Esophagus muscularis mucosa (tissue), 4 donors: ENCODE measurements at places on chromosomes 7 and 10.

DNA sequence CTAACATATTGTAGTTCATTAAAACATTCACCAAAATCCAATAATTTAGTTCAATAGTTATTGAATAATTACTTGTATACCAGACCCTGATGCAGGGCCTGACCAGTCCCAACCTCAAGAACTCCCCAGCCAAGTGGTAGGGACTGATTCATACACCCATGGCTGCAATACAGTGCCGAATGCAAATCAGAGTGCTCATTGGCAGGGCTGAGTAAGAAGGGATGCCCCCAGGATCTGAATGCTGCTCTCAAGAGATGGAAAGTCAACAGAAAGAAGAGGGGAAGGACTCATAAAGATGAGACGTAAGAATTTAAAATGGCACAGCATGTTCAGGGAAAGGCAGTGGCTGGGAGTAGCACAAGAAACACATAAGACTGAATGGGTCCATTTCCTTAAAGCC, 29.9 kb downstream of the ZNF438 start:
- DNase-seq, result no peak

- no peak for DNase-seq
Measured at GRCh38 chr10:72308320-72308987, 34.7 kb downstream of the DDIT4 start.

DNA sequence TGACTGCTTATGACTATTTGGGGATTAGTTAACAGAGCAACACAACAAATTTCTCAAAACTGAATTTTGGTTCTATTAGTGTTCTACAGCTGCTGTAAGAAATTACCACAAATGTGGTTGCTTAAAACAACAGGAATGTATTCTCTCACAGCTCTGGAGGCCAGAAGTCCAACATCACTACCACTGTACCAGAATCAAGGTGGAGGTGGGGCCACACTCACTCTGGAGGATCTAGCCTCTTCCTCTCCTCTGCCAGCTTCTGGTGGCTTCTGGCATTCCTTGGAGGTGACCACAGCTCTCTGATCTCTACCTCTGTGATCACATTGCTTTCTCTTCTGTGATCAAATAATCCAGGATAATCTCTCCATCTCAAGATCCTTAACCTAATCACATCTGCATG, 194.7 kb upstream of the BMPER start:
- DNase-seq, result no peak

DNA sequence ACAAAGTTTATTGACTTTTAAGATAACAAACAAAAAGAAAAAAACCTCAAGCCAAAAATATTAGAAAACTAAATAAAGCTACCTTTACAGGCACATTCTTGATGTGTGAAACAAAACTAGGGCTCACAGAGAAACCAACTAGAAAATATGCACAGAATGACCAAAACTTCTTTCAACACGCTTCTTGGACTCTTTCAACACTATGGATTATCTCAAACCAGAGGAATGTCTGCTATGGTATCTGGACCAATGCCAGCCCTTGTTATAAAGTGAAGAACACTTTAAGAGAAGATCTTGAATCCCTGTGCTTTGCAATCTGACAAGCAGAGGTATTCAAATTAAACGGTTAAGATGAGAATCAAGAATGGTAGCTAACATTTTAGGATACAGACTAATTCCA, 76.6 kb downstream of the DNAJC1 start:
- DNase-seq, result no peak

GRCh38 chr10:65270969-65271368, 1654.9 kb upstream of the LRRTM3 start:
- DNase-seq, result no peak

DNA sequence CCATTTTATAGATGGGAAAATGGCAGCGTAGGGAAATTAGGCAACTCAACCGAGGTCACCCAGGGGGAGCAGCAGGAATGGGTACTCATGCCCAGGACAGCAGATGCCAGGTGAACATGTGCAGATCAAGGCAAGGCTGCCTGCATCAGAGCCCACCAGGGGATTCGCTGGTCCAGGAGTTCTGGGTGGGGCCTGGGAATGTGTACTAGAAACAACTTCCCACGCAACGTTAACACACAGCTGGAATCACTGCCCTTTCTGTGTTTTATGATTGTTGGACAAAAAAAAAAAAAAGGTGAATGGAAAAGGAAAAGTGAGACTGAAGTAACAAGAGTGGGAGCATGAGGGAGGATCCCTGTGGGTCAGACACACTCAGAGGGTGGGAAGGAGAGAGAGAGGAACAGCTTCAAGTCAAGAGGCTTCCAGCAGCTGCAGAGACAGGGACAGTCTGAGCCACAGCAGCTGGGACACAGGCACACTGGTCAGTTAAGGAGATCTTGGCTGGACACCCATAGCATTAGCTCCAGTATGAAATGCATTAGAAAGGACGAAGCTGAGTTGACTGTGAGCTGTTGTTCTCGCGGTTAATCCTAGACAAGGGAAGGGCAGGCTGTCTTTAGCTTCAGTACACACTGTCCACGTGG, 187.9 kb upstream of the INHBA start:
- DNase-seq, result no peak

DNA sequence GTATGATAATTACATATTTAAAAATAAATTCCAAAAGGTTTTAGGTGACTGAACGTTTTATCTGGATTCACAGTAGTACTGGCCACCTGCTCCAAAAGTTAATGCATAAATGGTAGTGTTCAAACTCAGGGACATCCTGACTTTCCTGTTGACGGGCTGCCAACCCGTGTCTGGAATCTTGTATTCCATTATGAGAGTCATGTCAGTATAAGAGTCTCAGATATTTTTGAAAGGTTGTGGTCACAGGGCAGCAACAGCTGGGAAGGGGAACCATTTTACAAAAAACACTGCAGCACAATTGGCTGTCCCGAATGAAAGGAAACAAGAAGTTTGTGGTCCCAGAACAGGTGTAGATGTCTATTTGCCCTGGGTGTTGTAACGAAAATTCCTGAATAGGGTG, 2.8 kb downstream of the TDRD1 start:
- no peak for DNase-seq

GRCh38 chr7:1325646-1326510, 93.2 kb downstream of the UNCX start:
- DNase-seq, result no peak

GRCh38 chr10:74151879-74152722, 1.1 kb downstream of the ADK start:
- no peak for DNase-seq

DNA sequence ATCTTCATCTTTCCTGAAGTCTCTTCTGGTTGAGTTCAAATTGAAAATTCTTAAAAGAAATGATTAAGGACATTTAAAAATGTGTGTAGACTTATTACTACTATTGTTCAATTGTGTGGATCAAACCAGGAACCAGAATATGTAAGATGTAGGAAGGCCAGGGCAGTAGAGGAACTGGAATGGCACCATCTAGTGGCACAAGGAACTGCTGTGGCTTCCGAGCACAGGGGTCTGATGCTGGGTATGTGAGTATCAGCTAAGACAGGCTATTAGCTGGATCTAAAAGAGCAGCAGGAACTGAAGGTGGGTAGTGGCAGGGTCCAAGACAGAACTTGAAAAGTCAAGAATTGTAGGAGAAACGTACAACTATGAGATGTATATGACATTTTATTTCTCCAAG, 247.3 kb downstream of the SEMA3A start:
- no peak for DNase-seq

DNA sequence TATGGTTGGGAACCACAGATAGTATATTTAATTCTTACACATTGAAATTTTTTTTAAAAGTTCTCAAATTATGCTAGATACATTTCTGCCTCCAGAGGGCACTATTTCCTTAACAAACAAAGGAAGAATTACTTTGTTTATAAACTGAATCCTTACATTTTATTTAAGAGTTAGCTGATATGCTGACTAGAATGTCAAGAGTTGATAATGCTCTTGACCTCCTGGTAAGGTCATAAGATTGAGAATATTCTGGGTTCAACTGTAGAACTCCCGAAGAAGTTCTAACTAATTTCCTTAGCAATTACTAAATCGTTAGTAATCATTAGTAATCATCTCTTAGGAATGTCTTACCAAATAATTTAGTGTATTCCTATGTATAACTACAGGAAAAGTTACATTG, 95.3 kb upstream of the CYP26C1 start:
- DNase-seq, result no peak

- no peak for DNase-seq
Measured at GRCh38 chr10:32166365-32166764, 110.1 kb upstream of the KIF5B start.

DNA sequence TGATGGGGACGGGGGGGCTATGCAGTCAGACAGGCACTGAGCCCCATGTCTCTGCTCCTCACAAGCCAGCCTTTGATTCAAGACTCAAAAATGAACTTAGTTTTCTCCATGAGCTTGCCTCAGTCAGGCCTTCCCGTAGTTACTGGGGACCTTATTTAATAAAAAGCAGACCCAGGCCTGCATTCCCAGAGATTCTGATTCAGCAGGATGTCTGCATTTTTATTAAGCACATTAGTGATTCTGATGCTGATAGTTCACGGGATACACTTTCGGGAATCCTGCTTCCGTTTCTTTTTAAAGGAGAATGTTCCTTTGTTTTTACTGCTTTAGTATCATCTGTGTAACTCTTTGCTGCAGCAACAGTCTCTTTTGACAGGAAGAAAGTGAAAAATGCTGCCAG, 28.3 kb upstream of the PLPP4 start:
- DNase-seq, result no peak

- DNase-seq, result no peak
Measured at GRCh38 chr10:101146392-101147251, 15.5 kb downstream of the TLX1 start.

DNA sequence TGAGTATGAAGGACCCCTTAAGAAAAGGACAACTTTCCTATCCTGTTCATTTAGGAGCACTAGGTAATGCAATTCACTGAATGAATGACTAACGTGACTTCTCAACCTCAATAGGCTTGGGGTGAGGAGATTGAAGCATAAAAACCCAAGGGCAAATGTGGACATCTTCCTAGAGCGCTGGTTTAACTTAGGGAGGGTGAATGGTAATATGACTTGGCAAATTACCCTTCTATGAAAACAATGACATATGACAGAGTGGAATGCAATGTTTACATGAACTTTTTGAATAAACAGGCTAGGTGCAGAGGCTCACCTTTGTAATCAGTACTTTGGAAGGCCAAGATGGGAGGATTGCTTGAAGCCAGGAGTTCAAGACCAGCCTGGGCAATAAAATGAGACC, 83.9 kb upstream of the ANK3 start:
- no peak for DNase-seq

DNA sequence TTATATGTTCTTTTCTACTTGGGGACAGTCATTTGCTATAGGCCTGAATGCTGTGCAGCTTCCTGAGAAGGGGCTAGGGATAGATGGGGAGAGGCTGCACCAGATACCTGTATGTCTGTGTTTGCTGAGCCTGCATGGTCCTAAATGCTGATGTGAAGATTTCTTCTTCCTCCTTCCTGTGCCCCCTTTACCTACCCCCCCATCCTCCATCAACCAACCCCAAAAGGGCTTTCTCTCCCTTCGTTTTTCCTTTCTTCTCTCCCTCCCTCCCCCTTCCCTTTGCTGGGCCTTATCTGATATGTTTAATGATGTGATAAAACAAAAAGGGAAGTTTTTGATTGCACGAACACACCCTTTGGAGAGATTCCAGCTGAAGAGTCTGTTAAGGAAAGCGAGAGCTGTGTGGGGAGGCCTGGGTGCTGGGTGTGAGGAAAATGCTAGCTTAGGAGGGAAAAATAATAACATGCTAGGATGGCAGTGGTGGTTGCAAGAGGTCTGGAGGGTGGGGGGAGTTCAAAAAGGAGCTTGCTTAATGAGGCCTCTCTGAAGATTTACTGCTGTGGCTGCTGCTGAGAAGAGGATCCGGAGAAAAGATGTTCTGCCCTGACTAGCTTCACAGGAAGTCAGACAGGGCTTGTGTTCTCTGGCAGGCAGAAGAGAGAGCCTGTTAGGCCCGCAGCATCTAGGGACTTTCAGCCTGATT, 101.8 kb downstream of the SAMD9 start:
- no peak for DNase-seq

DNA sequence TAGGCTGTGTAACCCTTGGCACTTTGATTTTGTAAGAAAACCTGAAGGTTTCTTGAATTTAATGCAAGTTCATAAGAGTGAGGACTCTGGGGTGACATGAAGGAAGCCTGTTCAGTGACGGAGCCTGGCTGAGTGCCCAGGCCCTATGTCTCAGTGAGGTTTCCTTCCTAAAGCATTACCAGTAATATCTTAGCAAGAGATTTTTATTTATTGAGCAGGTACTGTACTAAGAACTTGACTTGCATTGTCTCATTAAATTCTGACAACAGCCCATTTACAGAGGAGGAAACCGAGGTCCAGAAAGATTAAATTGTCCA, 197.2 kb downstream of the HECW1 start:
- DNase-seq, result no peak

DNA sequence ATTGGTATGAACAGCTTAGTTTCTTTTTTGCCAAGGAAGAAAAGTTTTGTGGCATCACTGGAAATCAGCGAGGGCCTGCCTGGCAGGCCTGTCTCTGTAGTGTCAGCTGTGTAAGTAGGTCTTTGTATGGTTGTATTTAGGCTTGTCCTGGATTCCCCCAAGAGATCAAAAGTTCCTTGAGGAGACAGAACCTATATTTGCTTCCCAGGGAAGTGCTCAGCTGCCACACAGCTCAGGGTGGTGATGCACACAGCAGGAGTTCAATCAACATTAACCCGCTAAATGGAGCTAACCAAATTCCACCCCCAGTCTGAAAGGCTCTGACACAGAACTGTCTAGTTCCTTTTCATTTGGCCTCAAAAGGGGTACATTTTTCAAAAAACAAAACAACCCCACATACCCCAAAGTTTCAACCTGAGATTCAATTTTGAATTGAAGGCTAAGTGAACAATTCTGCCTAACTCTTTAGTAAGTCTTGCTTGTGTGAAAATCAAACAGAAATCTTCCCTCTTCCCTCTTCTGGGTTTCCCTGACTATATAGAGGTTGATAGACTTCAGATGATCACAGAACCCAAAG, 124.4 kb downstream of the CLEC2L start:
- DNase-seq, result no peak

DNA sequence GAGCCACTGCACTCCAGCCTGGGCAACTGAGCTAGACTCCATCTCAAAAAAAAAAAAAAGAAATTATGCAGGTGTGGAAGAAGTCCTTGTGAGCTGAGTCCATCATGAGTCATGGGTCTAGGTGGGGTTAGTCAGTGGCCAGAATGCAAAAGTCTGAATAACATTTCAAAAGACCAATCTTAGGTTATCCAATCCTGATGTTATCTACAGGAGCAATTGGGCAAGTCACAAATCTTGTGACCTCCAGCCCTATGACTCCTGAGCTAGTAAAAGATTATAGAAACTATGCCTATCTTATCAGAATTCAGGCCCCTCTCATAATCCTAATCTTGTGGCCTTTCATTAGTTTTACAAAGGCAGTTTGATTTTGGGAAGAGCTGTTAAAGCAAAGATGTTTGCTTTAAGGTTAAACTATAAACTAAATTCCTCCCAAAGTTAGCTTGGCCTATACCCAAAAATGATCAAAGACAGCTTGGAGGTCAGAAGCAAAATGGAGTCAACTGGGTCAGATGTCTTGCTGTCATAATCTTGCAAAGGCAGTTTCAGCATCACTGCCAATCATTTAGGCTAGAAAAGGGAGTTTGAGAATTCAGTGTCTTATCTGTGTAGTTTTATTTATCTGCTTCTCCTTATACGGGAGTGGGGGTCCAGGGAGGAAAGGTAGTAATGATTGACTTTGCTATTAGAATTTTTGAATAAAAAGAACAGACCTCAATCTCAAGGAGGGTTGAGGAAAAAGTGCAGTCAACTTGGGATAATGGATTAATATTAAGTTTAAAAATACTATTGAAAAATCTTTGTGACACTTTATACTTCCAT, 71.2 kb upstream of the TRIM24 start:
- DNase-seq, result no peak

GRCh38 chr7:3558400-3558799, 257.3 kb downstream of the SDK1 start:
- DNase-seq, result no peak

GRCh38 chr10:128018236-128018635, 108.0 kb downstream of the MKI67 start:
- DNase-seq, result no peak
